Activated naive CD8-positive, alpha-beta T cell treated with anti-CD3 and anti-CD28 coated beads, Interleukin-2, amount 50 U/mL, for 16 hours (primary cell): ENCODE measurements at places on chromosomes 11 and 22.

- DNase-seq, result no peak
Observed at GRCh38 chr11:122804161-122804560, 34.1 kb upstream of the CRTAM start.

DNA sequence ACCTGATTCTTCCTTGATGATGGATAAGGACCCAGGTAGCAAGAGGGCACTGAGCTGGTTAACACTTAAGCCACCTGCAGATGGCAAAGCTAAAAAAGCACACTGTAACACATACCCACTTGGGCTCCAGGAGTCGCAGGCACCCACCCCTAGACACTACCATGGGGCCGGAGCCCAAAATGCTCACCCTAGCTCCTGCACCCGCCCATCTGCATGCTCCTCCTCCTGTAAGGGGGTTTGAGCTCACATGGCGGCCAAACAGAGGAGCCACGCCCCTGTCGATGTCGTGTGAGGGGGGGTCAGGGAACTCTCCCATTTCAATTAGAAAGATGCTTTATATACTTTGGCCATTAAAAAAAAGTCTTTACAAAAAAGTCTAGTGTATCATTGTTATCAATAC is 370.7 kb downstream of the DLG2 start:
- no peak for DNase-seq

- DNase-seq, result no peak
Observed at GRCh38 chr11:44868455-44869421, 81.9 kb downstream of the TP53I11 start.

GRCh38 chr22:24444251-24444650 is 16.9 kb downstream of the ADORA2A start:
- DNase-seq, result no peak

DNA sequence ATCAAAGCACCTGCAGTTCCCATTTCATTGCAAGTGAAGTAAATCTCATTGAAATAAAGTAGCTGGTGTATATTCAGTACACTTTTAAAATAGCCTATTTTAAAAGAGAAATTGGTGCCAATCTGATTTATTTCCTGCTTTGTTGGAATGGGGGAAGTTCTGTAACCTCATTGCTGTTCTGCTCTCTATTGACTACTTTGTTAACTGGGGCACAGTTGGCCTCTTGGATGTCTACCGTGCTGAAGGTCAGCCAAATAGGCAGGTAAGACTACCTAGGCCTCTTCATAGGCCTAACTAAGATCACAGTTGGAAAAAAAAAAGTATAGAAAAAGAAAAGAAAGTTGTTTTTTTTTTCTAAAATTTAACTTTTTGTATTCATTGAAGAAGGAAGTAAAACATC is 9.2 kb downstream of the CTNND1 start:
- DNase-seq, result no peak

DNA sequence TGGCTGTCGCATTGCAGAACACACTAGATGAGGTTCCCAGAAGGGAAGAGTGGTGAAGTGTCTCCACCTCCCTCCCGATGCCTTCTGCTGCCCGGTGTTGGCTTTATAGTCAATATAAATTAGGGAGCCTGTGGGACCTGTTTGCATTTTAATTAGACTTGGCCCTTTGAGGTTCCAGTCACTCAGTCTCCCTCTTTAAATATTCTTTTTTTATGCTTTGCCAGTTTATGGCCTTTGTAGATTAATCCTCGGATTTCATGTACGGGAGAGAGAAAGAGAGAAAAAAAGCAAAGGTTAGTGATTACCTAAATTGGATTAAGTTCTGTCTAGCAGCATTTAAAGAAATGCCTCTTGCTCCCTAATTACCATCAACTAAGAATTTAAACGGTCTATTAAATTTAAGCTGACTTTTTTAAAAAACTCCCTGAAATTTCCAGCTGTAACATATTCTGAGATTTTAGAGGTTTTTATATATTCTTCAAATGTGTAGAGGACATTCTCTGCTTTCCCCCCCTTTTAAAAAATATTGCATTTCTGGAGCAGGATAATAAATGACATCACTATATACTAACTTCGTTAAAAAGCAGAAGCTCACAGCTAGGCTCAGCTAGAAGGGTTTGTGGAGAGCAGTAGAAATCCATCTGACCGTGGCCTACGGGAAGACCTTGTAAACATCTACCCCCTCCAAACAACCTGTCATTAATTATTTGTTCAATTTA is 84.4 kb downstream of the PRR5L start:
- DNase-seq, result no peak

GRCh38 chr11:3022982-3023381 is 30.9 kb upstream of the NAP1L4 start:
- no peak for DNase-seq

DNA sequence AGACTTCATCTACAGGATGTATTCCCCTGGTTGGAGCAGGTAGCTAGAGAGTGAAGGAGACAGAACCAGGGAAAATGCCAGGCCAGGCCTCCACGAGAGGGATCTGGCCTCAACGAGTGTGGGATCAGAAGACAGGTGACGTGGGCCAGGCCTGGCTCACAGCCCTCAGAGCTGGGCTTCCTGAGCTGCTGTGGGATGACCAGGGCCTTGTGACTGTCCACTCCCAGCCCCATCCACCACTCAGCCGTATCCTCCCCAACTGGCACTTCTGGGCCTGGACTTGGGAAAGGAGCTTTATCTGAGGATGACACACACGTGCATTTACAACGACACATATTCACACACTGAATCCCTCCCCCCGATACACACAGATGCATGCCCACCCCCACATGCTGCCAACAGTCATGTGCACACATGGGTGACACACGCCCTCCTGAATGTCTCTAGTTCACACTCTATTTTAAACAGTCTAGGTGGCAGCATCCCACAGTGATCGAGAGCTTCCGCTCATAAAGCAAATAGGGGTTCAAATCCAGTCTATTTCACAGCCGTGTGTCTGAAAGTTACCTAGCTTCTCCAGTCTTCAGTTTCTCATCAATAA is 93.1 kb downstream of the TP53I11 start:
- no peak for DNase-seq

- DNase-seq, result no peak
Observed at GRCh38 chr11:94521684-94522083, 9.4 kb downstream of the C11orf97 start.

- DNase-seq, result no peak
Observed at GRCh38 chr11:47175746-47176327, 842 bp downstream of the ARFGAP2 start.

DNA sequence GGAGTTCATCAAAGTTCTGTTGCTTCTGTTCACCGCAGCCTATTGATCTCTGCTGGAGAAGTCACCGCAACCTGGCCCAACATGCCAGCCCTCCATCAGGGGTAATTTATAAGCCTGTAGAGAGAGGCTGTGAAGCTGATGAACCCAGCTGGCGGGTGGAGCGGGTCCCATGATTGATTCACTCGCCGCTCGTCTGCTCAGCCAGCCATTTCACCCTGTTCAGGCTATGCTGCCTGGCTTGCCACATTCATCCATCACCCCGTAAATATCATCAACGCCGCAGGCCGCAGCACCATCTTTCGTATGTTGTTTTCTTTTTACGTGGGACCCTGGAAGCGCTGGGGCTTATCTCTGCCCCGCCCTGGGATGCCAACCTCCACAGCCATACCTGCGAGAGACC is 116.7 kb upstream of the OPCML start:
- DNase-seq, result no peak

DNA sequence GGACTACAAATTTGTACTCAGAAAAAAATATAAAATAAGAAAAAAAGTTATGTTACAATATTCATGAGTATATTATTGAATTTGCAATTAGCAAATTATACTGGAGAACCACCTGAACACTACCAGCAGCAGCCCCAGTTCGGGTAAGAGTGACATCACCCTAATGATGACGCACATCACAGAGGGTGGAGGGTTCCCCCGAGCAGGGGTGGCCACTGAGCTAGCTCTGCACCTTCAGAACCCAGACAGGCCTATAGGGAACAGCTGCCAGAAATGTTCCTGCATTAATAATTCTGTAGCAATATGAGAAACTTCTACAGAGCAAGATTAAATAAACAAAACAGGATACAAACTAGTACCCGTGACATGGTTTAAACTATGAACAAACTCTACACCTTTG is 17.5 kb upstream of the ARAP1 start:
- no peak for DNase-seq

DNA sequence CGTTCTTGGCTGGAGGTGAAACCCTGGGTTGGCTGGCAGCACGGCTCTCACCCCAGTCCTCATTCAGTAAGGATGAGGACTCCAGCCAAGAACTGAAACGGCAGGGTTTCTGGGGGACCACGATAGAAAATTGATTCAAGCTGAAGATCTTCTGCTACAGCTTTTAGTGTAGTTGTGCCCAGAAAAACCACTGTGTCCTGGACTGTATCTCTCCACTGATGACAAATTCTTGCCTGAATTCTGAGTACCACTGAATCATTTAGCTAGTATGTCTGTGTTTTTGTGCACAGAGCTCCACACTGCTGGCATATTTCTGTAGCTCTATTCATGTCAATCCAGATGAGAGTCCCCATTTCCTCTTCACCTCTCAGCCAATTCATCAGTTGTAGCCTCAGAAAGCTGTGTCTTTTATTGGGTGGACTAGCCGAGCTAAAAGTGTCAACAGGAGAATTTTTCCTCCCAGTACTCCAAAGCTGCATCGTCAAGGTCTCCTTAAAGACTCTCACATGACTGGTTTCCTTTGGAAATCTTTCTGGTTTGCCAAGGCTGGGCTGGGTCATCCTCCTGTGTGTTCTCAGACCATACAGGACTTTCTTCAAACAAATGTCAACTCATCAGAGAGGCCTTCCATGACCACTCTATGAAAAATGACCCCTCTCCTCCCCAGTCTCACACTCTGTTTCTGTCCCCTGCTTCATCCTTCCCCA is 144.6 kb downstream of the LDLRAD3 start:
- DNase-seq, result no peak

DNA sequence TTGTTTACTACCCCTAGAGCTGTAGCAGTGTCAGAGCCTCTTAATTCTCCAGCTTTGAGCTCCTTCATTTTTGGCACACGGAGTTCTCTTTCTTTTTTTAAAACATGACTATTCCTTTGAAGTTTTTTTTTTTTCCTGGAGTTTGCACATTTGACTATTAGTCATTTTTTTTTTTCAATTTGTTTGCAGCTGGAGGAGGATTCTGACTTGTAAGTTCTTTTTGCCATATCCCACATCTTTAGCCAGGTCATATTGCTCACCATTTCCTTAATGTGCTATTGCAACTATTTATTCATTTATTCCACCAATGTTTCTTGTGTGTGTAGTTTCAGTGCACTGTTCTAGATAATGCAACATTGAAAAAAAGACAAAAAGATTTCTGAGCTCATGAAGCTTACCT is 166.3 kb upstream of the ARHGAP20 start:
- DNase-seq, result no peak

- no peak for DNase-seq
Observed at GRCh38 chr11:8033305-8034105, 46.4 kb downstream of the EIF3F start.
